ENCODE measurements at places on chromosomes 2 and 18.

GRCh38 chr18:78722386-78722785 is 257.2 kb upstream of the SALL3 start:
- no peak for DNase-seq

- DNase-seq, result no peak
Measured at GRCh38 chr18:54052732-54053429, 171.6 kb downstream of the MBD2 start.

- DNase-seq, result no peak
Measured at GRCh38 chr18:29154196-29154757, 977.3 kb upstream of the CDH2 start.

DNA sequence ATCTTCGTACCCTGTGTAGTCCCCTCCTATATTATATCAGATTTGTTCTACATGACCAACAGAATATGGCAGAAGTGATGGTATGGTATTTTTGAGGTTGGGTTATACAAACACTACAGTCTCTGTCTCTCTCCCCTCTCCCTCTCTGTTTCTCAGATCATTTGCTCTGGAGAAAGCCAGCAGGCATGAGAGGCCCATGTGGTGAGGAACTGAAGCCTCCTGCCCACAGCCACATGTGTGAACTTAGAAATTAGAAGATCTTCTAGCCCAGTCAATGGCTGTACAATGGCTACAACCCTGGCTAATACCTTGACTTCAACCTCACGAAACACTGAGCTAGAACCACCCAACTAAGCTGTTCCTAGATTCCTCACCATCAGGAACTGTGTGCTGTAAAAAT is 250.6 kb downstream of the SMAD2 start:
- no peak for DNase-seq

GRCh38 chr2:151111599-151112278 is 149.9 kb downstream of the RBM43 start:
- DNase-seq, result no peak

DNA sequence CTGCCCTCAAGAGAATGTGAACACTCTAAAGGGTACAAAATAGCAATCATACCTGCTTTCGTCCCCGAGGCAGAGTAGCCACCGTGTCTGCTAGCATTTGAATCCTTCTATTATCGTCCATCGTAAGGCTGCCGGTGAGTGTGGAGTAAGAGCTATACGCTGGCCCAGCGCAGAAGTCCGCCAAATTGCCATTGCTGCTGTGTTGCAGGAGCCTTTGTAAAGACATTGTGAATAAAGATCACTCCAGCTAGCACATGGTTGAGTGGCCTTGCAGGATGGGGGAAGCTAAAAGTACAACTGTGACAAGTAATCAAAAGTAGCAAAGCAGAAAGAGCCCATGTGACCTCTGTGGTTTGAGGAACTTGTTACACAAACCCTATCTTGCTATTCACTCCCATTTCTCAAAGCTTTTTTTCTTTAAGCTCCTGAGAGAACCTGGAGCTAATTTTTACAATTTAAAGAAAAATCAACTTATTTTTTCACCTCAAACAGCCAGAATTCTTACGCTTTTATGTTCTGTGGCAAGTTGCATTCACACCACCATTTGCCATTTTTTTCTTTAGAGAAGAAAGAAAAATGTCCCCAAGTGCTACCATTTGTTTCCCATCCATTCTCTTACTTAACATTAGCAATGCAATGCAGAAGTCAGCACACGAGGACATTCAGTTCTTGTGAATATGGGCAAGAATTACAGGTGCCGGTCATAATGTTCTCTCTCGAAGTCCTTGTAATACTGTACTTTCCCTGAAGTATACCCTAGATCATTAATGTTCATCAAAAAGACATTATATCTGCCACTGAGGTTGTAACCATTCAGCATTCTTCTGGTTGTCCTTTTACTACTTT is at the start of gene CYTIP:
Gene CYTIP, minus strand, starts transcription at position 295 of the 846 bp plus-strand sequence. Its CDS starts 69 bp downstream, at position 226.
- no peak for DNase-seq

DNA sequence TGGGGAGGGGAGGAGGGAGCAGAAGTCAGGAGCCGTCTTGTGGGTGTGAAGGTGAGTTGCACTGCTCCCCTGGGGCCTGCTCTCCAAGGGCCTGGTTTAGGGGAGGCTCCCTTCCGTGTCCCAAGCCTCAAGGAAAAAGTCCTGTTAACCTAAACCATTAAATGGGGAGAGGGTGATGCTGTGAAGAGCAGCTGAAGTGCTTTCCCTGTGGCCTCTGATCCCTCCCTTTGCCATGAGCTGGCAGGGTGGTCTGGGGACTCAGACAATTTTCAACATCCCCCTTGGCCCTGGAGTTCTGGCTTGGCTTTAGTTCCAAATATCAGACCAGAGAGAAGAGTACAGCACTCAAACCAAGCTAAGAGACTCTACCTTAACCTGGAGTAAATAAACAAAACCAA is 692 bp upstream of the POMC start:
- DNase-seq, result no peak

DNA sequence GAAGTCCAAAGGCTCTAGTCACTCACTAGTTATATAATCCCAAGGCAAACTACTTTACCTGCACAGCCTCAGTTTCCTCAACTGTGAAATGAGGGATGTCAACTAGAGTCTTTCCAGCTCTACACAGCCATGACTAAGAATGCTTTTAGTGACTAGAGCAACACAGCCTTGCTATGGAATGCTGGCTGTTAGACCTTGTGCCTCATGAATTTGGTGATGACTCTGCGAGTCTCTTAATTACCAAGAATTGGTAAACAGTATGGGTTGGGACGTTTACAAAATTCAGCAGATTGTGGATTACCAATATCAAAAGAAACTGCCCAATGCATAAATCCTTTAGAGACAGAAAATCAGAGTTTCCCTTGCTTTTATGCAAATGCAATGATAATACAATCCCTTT is 163.7 kb downstream of the ASXL3 start:
- no peak for DNase-seq

- DNase-seq, result no peak
Measured at GRCh38 chr2:126645211-126645618, 10.7 kb upstream of the GYPC start.

DNA sequence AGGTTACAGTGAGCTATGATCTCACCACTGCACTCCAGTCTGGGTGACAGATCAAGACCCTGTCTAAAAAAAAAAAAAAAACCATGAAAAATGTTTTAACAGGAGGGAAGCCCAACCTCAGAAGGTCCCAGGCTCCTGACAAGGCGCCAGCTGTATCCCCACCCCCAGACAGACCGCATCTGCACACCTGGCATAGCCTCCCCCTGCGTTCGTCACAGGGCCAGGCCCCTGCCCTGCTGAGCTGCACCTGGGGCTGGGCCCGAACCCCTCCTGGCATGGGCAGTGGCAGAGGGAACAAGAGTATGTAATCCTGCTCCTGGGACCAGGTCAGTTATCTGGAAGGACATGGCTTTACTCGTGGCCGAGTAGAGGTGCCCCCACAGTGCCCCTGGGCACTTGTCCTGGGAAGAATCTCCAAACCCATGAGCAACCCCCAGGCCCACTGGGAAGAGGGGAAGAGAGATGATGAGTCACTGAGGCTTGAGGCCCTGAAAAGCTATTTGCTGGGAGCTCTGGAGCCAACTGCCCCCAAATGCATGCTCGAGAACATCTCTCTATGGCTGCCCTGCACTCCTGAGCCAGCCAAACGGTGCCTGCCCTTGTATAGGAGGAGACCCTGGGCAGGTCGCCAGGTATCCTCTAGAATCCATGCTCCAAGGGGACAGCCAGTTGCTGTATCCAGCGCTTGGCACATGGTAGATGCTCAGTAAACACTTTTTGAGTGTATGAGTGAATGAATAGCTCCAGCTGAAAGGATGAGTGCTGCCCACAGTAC is 265.5 kb downstream of the ATAD2B start:
- DNase-seq, result no peak

- DNase-seq, result no peak
Measured at GRCh38 chr2:41241325-41242000, 789.6 kb upstream of the SLC8A1 start.

DNA sequence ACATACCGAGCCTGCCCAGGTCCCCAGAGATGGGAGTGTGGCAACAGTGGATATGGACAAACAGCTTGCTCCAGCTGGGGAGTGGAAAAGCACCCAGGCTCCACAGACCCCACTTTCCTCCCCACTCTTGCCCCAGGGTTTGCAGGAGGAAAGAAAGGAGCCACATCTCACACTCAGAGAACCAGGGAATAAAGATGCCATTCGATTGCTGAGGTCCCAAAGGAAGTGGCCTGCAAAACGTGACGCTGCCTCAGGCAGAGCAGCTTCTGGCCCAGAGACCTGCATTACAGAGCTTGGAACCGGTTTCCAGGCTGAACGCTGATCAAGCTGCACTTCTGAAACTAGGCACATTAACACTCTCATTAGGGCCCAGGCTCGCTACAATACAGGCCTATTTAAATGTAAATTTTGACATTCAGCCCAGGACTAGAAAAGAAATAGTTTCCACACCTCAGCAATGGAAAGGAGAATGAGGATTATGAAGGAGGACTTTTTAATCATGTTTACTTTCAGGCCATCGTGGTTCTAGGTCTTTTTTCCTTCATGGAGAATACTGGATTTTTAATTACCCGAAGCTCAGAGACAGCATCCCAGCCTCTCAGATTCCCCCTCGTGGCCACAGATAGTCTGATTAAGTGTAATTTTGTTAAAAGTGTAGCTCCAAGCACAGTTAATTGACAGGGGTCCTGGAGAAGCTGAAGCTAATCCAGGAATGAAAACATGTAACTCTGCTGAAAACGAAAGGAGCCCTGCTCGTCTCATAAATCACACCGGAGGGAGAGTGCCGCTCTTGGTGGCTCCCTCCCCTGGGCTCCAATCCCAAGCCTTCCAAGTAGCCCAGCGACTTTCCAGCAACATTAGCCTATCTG is 221.3 kb upstream of the RAB6C start:
- DNase-seq, result no peak

DNA sequence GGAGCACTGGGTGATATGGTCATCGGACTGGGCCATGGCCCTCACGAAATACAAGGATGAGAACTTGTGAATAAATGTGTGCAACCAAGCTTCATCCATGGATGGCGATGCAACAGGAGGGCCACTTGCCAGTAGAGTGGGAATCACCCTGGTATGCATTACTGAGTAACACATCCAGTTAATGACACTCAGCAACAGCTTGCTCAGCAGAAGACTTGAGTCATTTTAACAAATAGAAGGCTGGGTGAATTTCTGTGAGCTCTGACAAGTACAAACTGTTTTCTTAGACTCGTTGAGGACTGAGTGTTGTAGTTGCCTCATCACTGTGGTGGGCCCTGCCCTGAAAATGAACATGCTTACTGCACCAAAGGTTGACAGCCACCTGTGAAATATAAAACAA is 221.6 kb downstream of the NCKAP5 start:
- DNase-seq, result no peak

GRCh38 chr2:159290289-159290907 is 3.9 kb upstream of the WDSUB1 start:
- DNase-seq, result no peak

GRCh38 chr2:106970471-106971261 is 84.7 kb upstream of the ST6GAL2 start:
- DNase-seq, result no peak

- DNase-seq, result no peak
Measured at GRCh38 chr18:58544179-58544578, 84.7 kb downstream of the ALPK2 start.

GRCh38 chr2:14896330-14897030 is 264.0 kb downstream of the LRATD1 start:
- no peak for DNase-seq

GRCh38 chr2:234446404-234447076 is 50.3 kb downstream of the ARL4C start:
- DNase-seq, result peak; percentile 48

DNA sequence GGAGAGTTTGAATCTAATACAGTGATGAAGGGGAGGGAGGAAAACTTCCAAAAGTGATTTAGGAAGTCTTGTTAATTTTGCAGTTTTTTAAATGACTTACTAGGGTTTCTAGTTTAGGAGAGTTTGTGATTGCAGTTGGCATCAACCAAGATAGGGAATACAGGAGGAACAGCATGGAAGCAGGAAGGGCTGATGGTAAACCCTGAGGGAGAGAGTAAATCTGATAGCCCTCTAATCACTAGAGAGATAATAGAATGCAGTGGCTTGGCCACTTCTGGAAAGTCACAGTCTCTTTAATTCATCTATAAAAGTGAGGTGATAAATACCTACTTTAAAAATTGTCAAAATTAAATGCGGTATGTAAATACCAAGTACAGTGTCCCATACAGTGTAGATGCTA is 5.6 kb downstream of the YPEL5 start:
- no peak for DNase-seq

GRCh38 chr18:73316513-73316912 is 448.7 kb upstream of the NETO1 start:
- DNase-seq, result no peak

GRCh38 chr2:168961450-168962229 is 60.5 kb downstream of the G6PC2 start:
- peak; percentile 0 for DNase-seq

DNA sequence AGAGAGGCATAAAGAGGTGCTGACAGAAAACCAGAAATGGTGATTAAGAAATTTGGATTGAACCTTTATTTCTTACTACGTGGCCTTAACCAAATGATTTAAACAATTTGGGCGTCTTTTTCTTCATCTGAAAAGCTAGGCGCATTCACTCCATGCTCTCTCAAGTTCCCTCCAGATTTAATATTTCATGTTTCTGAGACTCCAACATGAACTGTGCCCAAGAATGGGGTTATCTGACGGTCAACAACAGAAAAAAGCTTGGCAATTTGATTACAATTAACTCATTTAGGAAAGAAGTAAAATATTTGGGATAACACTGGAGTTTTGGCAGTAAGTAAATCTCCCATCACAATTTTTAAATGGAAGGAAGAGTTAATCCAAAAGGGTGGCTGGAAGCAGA is 345.4 kb downstream of the ARHGAP15 start:
- DNase-seq, result no peak

- no peak for DNase-seq
Measured at GRCh38 chr2:122764014-122764413, 1008.6 kb downstream of the TSN start.

DNA sequence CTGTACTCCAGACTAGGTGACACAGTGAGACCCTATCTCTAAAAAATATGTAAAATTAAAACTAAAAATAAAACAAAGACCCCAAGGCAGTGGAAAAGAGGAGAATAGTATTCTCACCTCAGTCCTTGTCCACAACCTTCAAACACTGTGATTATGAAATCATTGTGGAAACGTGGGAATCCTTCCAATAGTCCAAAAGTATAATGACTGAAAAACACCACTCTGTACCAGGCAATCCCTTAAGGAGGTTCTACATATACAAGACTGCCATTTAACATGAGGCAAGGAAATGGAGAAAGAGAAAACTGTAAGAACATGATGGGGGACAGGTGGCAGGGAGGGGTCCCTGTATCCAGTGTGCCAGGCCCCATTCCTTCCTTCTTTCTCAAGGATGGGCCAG is 66.1 kb downstream of the ACVR1 start:
- DNase-seq, result no peak

- no peak for DNase-seq
Measured at GRCh38 chr2:235170536-235171521, 219.0 kb downstream of the SH3BP4 start.
